ENCODE measurements at places on chromosomes 5 and 9.

DNA sequence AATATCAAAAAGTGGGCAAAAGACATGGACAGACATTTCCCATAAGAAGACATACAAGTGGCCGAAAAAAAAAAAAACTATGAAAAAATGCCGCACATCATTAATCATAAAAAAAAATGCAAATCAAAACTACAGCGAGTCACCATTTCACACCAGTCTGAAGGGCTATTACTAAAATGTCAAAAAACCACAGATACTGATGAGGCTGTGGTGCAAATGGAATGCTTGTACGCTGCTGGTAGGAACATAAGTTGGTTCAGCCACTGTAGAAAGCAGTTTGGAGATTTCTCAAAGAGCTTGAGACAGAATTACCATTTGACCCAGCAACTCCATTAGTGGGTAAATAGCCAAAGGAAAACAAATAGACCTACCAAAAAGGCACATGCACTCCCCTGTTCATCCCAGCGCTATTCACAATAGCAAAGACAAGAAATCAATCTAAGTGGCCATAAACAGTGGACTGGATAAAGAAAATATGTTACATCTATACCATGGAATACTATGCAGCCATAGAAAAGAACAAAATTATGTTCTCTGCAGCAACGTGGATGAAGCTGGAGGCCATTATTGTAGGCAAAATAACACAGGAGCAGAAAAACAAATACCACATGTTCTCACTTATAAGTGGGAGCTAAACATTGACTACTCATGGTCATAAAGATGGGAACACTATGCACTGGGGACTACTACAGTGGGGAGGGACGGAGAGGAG lies 110.6 kb upstream of the BOD1 start:
- no peak for DNase-seq

- DNase-seq, result no peak
These were observed 88.5 kb upstream of the TRPM3 start for GRCh38 chr9:71209890-71210289.

- no peak for DNase-seq
These were observed 10.0 kb upstream of the PLIN2 start for GRCh38 chr9:19137282-19137681.

DNA sequence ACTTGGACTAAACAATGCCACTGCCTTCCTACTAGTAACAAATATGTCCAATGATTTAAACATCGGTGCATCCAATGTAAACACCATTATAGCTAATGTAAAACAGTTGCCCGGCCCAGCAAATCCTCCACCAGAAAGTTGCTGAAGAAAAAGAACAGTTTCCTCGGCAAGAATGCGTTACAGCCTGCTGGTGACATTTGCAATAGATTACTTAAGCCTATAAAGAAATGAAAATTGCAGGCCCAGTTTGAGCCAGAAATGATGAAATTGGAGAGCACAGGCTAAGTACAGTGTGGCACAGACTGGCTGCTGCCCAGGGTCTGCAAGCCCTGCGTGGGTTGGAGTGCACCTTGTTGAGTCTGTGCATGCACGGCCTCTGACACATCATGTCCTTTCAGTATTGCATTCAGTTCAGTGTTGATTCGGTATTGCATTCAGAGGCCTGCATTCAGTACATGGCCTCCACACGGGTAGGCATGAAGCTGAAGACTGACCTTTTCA lies 406.0 kb upstream of the KLF4 start:
- no peak for DNase-seq

DNA sequence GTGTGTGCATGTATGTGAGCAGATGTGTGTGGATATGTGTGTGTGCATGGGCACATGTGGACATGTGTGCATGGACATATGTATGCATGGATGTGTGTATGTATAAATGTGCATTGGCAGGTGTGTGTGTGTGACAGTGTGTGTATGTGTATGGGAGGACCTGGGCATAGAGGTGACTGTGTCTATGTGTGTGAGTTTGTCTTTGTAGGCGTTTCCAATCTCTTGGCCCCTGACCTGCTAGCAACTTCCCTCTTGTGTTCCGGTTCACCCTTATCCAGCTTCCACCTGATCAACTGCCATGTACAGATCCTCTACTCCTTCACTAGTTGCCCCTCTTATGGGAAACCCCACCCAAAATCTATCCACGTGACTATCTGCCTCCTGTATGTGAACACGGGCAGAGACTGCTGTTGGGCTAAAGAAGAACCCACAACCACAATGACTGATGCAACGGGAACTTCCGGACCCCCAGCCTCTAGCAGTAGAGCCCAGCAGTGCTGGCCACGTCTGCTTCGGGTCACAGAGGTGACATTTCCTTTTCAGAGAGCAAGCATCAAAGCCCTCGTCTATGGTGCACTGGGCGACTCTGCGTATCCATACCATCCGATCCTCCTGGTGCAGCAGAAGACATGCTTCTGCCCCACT lies 24.9 kb upstream of the GADD45G start:
- no peak for DNase-seq

DNA sequence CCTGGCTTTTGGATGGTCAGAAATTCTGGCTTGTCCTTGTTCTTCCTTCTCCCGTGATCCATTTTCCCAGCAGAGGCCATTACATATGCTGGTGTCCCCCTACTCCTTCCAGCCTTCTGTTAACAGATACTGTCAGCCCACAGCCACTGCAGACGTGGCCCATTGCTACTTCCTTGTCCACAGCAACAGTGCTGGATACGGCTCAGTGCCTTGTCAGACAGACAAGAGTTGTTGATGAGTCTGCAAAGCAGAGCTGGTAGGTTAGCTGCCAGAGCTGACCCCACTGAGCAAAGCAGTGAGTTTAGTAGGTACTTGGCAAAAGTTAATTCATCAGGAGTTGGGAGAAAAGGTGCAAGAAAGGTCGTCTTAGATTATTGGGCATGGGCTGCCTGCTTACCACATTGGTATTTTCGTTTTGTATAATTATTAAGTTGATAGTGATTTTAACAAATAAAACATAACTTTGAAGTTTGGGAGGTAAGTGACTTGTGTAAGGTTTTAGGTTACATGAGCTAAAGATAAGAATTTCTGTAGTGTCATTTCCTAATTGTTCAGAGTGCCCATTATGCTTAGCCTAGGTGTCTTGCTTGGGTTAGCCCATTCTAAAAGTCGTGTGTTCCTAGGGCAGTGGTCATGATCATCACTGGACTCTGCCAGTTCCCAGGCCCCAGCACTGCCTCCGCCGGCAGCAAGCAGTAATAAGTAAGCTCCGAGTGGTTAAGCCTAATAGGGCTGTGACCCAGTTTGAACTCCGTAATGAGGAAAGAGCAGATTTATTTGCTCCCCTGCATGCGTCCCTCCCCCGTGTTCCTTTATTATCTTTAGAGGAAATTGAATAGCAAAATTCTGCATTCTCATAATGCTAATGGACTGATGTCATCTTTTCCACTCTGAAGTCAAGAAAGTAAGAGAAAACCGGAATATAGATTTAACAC lies 292.0 kb downstream of the FANCC start:
- no peak for DNase-seq

GRCh38 chr5:73327908-73328455 lies 120.6 kb downstream of the FOXD1 start:
- DNase-seq, result no peak

DNA sequence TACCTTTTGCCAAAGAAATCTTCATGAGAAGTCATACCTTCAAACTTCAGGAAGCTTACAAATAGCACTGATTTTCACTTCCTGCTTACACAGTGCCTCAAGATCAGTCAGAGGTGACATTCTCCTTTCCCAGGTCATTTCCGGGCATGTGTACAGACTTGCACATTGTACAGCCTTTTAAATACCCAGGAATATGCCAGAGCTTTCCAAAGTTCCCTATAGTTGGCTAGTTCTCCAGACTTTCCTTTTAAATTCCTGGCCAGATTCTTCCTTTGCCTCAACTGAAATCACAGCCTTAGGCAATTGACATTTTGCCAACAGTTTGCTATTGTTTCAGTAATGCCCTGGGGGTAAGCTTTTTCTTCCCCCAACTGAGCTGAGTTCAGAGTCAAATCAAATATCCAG lies 47.2 kb downstream of the RFX3 start:
- DNase-seq, result no peak

- no peak for DNase-seq
These were observed 4.3 kb upstream of the IFNK start for GRCh38 chr9:27519466-27520465.

- no peak for DNase-seq
These were observed 98.4 kb upstream of the GNAQ start for GRCh38 chr9:78130004-78130403.

- DNase-seq, result no peak
These were observed 71.2 kb downstream of the UNC13B start for GRCh38 chr9:35232867-35233544.

GRCh38 chr5:150060471-150060870 lies 25.9 kb downstream of the CSF1R start:
- no peak for DNase-seq

DNA sequence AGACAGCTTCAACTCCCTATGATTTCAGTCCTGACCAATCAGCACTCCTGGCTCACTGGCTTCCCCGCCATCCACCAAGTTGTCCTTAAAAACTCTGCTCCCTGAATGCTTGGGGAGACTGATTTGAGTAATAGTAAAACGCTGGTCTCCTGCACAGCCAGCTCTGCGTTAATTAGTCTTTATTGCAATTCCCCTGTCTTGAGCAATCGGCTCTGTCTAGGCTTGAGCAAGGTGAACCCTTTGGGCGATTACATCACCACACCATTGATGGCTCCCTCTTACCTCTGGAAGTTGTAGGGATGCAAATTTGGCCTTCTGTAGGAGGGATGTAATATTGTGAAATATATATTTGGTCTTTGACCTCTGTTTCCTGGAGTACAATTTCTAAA lies 2.9 kb upstream of the SLC23A1 start:
- DNase-seq, result no peak

All from activated CD4-positive, alpha-beta T cell treated with anti-CD3 and anti-CD28 coated beads, Interleukin-2, amount 50 U/mL, for 1 hour (primary cell).